ENCODE measurements at places on chromosomes 7 and 10.
A peak's percentile ranks its signal among the peaks of the same experiment; 100 is the strongest.

- DNase-seq, result peak; percentile 30
Observed at GRCh38 chr10:3784510-3785250, at the start of gene KLF6. KLF6 (minus strand) TSS chr10:3785209; CDS start chr10:3785014, 195 bp downstream.

- DNase-seq, result peak; percentile 71
Observed at GRCh38 chr7:116859323-116859722, 3.1 kb upstream of the CAPZA2 start.

DNA sequence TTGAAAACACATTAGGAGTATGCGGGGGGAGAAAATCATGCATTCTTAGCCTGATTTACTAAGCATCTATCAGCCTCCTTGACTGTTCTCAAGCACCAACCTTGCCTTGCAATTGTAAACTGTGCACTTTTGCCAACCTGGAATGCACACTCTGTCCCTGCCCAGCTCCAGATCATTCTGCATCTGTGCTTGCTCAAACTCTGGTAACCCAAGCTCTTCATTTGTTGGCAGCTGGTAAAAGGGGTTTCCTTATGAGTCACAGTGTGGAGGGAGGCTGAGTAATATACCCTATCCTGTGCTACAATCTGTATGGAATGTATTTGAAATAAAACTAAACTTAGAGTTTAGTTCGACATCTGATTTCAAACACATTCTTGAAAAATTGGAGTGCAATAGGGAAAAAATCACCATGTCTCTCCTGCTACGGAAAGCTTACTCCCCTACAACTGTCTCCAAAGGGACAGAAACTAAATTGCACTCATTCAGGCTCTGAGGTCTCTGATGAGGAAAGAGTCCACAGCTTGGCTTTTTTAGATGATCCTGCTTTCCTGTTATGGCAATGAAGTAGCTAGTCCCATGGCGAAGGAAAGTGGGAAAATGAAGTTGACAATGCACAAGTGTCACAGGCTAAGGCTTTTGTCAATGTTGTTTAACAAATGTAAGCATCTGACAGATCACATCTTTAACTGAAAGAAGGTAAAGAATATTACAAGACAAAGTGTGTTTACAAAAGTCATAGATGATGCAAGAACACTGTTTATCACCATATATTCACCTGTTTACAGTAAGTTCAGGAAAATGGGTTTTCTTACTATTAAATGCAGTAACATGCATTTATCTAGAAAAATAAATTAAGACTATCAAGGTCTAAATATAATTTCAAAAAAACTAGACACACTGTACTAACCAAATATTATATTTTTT lies 61.9 kb downstream of the TES start:
- DNase-seq, result peak; percentile 95

- no peak for DNase-seq
Observed at GRCh38 chr7:1557771-1558170, 1.8 kb upstream of the TMEM184A start.

GRCh38 chr10:112835944-112836451 lies 114.0 kb upstream of the TCF7L2 start:
- DNase-seq, result no peak

- DNase-seq, result no peak
Observed at GRCh38 chr10:124222318-124222987, 129.1 kb upstream of the CHST15 start.

DNA sequence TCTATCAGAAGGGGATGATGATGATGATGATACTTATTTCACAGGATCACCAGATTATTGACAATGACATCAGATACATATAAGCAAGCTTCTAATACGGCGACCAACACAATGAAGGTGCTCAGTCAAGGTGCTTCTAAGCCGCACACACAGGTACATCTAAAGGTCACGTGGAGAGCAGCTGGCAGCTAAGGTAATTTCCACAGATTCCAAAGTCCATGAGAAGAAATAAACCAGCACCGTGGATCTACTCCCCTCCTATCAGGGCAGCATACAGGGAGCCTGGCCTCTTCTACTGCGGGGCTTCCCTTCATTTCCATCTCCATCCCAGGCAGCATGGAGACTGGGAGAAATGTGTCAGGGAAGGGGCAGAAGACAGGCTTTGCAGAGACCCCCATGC lies 37.5 kb downstream of the DENND11 start:
- DNase-seq, result no peak

GRCh38 chr10:119422682-119423509 lies 119.6 kb downstream of the RGS10 start:
- no peak for DNase-seq

- no peak for DNase-seq
Observed at GRCh38 chr7:157760004-157760730, 423.4 kb downstream of the DNAJB6 start.

GRCh38 chr10:30556189-30556588 lies 73.4 kb downstream of the LYZL2 start:
- DNase-seq, result no peak

DNA sequence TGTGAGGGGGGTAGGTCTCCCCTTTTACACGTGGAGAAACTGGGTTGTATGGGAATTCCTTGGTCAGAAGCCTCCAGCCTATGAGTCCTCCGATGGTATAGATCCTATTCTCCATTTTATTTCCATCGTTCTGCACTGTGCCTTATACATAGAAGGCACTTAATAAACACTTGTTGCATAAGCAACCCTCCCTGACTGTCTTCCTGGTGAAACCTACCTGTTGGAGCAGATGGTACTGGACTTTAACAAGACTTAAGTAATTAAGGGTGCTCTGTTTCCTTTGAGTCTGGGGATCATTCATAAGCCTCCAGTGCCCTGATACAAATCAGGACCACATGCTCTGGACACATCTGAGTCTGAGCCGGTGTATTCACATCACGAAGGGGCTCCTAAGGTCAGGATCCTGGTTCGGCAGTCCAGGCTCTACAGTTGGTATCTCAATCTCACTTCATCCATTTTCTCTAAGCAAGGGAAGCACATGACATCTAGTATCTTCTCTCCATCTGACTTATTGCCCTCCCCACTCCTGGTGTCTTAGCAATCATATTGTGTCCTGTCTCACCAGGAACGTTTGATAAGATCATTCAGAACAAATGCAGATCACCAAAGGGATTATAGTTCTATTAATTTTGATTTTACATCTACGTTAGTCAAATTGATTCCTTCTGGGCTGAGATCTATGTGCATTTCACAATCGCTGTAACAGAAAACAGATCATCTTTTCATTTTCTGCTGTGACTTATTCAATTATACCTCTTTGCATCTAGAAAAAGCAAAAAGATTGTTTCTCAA lies 22.8 kb upstream of the EZH2 start:
- no peak for DNase-seq

- no peak for DNase-seq
Observed at GRCh38 chr10:75600833-75601232, 169.4 kb downstream of the LRMDA start.

GRCh38 chr7:55019691-55020465 lies 1.1 kb downstream of the EGFR start:
- DNase-seq, result peak; percentile 51

All from EL (cell line).